ENCODE measurements at places on chromosomes 7 and 10. TPM values are rescaled to one million over a fixed set of nuclear protein-coding genes. Genes with fewer than 3 reads are reported as not detected.

The SHH gene
- 0.13 TPM for total RNA-seq

The ENO4 gene
- 0.19 TPM for total RNA-seq

The CDK14 gene
- 35.1 TPM for total RNA-seq

The FBXO24 gene
- total RNA-seq, result 0.56 TPM

The HOGA1 gene
- 2.5 TPM for total RNA-seq

The PRKCQ gene
- not detected for total RNA-seq

The GSTK1 gene
- 87.4 TPM for total RNA-seq

The CEP55 gene
- total RNA-seq, result 32.0 TPM

The TECTB gene
- not detected for total RNA-seq

The SLC16A12 gene
- total RNA-seq, result 0.53 TPM

The DYNC1I1 gene
- 3.5 TPM for total RNA-seq

The FAM13C gene
- total RNA-seq, result 3.4 TPM

The TACR2 gene
- total RNA-seq, result 0.19 TPM

The FAM20C gene
- 93.0 TPM for total RNA-seq

The PTF1A gene
- total RNA-seq, result not detected

The SFRP4 gene
- total RNA-seq, result 35.0 TPM

The PLEKHS1 gene
- not detected for total RNA-seq

The HOXA10 gene
- total RNA-seq, result under 0.01 TPM

The OR2A12 gene
- total RNA-seq, result not detected

The PNLIPRP1 gene
- not detected for total RNA-seq

The PNLIP gene
- not detected for total RNA-seq

The HERC4 gene
- 134 TPM for total RNA-seq

The SLC4A2 gene
- total RNA-seq, result 80.1 TPM

The SEMA3E gene
- 0.06 TPM for total RNA-seq

The CHN2 gene
- total RNA-seq, result not detected

The NPC1L1 gene
- not detected for total RNA-seq

The HOXA4 gene
- total RNA-seq, result 0.12 TPM

The NCF1 gene
- not detected for total RNA-seq

The AKR1D1 gene
- not detected for total RNA-seq

The GPR37 gene
- total RNA-seq, result 2.4 TPM

The ZPBP gene
- not detected for total RNA-seq

The PIP gene
- not detected for total RNA-seq

The LIPF gene
- total RNA-seq, result not detected

The ELMO1 gene
- 6.3 TPM for total RNA-seq

The BUD23 gene
- total RNA-seq, result 73.7 TPM

The CACNA2D1 gene
- 125 TPM for total RNA-seq

The CACNB2 gene
- 0.31 TPM for total RNA-seq

The PRF1 gene
- total RNA-seq, result not detected

The DOCK1 gene
- total RNA-seq, result 80.1 TPM

The NME8 gene
- total RNA-seq, result not detected

The MYL10 gene
- not detected for total RNA-seq

The KLHL7 gene
- total RNA-seq, result 29.2 TPM

Data from aortic smooth muscle cell (primary cell).